CD4-positive, alpha-beta T cell treated with Interleukin-15 for 4 hours (primary cell): ENCODE measurements at places on chromosomes 7 and 10.

GRCh38 chr10:114328874-114329273 lies 75.4 kb downstream of the AFAP1L2 start:
- no peak for DNase-seq

DNA sequence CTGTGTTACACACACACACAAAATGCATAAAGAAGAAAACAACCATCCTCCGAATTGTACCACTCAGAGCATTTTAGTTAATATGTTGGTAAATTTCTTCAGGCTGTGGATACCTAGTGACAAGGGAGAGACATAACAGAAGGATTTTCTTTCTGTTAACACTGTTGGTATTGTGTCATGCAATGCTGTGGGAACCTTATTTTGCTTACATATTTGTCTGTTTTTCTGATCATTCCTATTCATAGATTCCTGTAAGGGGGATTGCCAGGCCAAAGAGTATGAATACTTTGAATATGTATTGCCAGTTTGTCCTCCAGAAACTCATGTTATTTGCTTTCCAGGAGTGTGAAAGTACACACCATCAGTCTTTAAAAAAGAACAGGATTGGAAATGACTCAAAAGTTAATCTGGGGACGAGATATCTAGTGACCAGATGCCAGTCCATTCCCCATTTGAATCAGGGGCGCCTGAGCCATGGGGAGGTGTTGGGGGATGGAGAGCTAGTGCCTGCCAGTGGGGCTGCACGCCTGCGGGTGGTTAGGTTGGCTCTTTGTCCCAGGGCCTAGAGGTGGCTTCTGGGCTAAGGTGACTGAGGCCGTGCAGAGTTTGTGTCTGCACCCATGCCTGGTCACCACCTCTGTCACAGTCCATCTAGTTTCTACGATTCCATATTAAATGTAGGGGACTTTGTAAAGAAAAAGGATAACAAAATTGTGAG lies 142.0 kb downstream of the PTPN20 start:
- no peak for DNase-seq

DNA sequence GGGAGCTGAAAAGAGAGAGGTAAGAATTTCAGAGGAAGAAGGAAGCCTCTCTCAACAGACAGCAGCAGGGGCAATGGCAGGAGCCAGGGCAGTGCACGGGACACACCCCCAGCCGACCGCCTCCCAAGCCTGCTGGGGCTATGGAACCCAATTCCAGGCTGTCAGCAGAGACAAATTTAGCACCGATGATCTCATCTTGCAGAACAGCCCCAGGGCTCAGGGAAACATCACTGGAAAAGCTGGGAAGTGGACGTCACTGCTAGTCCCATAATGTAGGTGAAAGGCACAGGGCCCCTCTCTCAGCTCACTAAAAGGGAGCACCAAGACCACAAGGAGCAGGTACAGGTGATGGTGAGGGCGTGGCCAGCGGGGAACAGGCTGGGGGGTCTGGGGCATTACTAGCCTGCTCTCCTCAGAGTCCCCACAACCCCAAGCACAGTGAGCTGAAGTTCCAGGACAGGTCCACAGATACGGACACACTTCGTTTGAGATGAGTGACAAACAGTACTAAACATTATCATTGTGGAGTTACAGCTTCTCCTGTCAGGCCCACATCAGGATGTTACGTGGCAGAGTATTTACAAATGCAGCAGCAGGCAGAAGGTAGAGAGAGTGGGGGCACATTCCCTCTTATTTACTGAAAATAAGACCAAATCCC lies 103.7 kb downstream of the PLXNA4 start:
- no peak for DNase-seq

- DNase-seq, result no peak
These were observed 4.0 kb upstream of the SLC29A4 start for GRCh38 chr7:5278766-5279165.
